ENCODE measurements at places on chromosomes 3 and 15. TPM values are rescaled to one million over a fixed set of nuclear protein-coding genes. Genes with fewer than 3 reads are reported as not detected.

The VEPH1 gene
- total RNA-seq = 3.9 TPM

The PSTPIP1 gene
- 0.39 TPM for total RNA-seq

The MYRIP gene
- total RNA-seq = not detected

The CLRN1 gene
- total RNA-seq = not detected

The CCDC174 gene
- total RNA-seq = 11.2 TPM

The TIGIT gene
- total RNA-seq = not detected

The OCA2 gene
- under 0.01 TPM for total RNA-seq

The SCAMP5 gene
- total RNA-seq = 0.39 TPM

The HRG gene
- not detected for total RNA-seq

The CRYGS gene
- total RNA-seq = 1.6 TPM

Data from placental epithelial cell (primary cell).